ENCODE measurements at places on chromosomes 1 and 21.

DNA sequence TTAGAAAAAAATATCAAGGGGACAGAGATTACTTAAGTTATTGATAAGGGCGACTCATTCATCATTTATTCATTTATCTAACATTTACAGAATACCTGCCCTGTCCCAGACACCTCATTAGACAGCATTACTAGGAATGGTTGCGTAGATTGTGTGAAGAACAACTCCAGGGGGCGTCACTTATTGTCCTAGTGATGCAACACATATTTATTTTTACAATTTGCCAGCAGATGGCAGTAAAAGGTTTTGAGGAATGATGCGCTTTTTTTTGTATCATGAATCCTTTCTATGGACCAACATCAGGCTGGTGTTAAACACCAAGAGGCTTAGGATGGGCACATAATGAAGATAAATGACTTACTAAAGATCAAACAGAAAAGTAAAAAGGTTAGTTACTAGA is 5.5 kb downstream of the NCAM2 start:
- peak; percentile 73 for DNase-seq

DNA sequence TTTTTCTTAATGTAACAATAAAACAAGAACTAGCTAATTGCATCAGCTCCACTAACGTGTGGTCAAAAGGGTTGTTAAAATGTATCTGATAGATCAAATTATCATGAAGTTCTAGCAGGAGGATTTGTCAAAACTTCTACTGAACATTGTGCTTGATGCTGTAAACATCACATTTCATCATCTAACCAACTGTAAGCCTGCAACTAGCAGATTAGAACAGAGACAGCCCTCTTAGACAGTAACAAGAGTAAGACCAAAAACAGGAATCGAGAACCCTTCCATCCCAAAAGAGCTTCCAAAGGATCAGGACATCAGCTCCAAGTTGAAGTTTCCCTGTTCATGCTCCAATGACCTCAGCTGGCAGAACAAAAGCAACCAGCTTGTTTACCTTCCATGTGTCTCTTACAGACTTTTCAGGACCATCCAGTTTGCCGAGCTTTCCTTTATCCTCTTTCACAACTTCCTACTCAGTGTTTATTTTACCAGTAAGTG is 44.6 kb downstream of the NIBAN1 start:
- DNase-seq = peak; percentile 8

DNA sequence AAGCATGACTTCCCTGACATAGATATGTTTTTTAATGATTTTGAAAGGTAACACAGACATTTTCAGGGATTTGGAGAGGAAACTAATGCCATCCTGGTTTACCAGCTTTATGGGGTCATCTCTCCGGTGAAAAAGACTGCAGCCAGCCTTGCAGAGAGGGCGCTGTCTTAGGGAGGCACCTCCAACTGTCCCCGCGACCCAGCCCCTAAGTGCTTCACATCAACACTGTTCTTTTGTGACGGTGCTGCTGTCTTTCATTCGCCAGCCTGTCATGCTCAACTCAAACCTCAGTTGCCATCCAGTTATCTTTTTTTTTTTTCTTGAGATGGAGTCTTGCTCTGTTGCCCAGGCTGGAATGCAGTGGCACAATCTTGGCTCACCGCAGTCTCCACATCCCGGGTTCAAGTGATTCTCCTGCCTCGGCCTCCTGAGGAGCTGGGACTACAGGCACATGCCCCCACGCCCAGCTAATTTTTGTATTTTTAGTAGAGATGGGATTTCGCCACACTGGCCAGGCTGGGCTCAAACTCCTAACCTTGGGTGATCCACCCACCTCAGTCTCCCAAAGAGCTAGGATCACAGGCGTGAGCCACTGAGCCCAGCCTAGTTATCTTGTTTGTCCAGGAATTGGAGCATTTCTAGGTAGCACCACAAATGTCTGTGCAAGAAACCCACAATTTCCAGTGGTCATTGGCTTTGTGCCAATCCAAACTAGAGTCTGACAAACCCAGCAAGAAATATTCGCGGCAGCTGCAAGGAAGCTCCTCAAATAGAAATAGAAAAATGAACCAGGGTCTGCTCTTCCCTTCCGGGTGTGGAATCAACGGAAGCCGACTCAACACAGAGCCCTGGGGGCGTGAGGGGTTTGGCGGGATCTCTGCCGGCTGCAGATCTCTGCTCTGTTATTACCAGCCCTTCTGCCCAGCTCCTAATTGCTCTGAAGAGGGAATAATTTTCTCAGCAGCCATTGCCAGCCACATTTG is 24.2 kb downstream of the PDE9A start:
- peak; percentile 83 for DNase-seq

DNA sequence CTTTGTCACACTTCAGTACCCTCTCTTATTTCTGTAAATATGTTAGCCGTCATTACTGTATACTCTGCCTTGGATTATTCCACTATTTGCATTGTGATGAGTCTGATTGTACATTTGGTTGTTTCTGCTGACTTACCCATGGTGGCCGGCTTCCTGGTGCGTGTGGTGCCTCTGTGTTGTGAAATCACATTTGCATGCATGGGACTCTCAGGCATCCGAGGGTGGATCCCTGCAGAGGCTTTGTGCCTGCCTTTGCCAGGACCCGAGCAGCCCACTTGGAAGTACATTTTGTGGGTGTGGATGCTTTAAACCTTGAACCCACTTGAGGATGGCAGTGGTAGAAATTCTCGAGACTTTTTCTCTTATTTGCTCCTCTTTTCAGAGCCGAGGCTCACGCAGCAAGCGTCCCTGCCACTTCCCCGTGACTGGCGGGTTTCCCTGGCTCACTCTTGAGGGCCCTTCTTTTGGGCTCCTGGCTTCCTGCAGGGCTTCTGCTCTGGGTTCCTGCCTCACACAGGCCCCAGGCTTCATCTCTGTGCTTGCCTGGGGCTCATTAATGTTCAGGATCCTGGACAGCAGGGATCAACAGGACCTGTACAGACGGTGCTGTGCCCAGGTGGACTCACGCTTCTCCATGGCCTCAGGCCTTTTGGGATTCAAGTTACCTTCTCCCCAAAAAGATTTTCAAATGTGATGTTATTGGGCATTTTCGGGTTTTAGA is 36.6 kb downstream of the POFUT2 start:
- DNase-seq = no peak

DNA sequence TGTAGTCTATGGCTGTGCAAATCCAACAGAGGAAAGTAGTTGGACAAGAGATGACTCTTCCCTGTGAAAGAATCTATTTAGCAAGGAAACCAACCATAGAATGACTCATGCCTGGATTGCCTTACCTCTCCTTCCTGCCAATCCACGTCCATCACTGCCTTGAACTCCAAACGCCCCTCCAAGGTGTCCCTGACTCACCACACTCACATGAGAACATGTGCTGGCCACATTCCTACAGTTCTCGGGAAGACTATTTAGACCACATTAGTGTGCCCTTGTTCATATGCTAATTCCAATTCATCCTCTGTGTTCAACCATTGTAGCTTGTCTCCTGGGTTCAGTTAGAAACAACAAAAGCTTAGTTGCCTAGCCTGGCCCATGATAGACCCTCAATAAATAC is 157.3 kb downstream of the SLC30A10 start:
- DNase-seq = no peak

DNA sequence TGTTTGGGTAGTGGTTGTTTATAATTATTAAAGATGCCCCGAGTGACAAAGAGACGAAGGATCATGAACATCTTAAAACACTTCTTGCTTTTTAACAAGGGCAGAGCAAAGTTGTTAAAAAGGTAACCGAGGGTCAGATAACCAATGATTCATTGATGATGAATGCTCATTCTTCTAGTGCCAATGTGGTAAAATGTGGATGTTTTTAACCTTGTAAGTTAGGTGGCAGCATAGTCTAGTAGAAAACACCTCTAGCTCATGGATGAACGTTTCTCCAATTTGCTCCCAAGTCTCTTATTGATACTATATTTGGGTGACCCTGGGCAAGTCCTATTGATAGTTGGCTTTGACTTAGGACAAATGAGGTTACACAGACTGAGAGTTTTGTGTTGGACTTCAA is 167.9 kb downstream of the KIF26B start:
- DNase-seq = no peak

DNA sequence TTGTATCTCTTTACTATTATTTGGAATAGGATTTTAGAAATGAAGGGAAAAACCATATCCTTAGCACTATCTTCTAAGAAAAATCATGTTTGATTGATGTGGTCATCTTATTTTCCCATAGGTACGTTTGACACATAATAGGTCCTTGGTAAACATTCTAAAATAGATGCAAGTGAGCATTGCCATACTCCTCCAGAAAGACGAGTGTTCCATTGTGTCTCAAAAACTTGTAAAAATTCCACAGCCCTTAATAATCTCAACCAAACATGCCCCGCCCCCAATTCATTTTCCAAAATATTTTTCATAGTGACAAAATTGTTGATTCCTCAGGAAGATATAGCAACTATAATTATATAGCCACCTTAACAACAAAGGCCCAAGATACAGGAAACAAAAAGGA is 113.4 kb downstream of the CD247 start:
- no peak for DNase-seq

DNA sequence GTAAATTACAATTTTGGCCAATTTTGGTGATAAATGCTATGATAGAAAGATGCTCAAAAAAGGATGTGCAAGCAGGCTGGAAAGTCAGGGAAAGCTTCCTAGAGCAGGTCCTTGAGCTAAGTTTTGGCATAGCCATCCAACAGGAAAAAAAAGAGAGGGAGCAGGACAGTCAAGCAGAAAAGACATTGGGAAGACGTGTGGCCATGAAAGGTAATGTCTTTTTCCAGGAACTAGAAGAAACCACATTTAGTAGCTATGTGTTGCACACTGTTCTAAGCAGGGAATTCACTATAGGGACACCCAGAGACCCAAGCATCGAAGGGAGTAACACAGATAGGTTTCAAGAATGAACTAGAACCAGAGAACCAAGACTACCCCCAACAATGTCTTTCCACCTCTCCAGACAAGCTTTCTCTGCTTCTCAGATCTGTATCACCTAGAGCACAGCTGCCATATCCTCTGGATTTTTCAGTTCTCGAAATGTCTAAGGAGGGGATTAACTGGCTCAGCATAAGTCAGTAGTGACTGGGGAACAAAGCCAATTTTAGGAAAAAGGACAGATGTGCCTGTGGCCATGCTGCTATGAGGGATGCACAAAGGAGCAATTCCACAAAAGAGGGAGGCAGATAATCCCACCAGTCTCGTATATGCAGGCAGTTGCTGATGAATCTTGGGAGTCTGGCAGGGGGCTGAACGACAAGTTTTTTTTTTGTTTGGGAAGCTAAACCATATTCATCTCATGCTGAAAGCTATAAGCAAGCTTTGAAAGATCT is 97.1 kb upstream of the DAB1 start:
- no peak for DNase-seq

GRCh38 chr1:21620496-21620895 is 48.7 kb downstream of the RAP1GAP start:
- DNase-seq = no peak

GRCh38 chr1:112529301-112529700 is 20.5 kb downstream of the WNT2B start:
- DNase-seq = no peak

DNA sequence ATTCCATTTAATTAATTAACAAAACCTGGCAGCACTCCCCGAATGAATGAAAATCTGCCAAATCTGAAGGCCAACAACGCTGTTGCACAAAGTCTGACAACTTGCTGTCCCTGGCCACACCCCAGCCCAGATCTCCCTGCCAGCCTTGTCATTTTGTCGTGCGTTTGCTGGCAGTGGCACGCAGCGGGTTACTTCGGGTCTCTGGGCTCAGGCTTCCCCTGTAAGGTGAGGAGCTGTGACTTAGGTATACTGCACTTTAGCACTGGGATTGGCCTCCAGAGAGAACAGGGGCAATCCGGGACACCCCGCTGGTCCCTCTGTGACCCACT is 34.3 kb upstream of the SIM2 start:
- DNase-seq = no peak

DNA sequence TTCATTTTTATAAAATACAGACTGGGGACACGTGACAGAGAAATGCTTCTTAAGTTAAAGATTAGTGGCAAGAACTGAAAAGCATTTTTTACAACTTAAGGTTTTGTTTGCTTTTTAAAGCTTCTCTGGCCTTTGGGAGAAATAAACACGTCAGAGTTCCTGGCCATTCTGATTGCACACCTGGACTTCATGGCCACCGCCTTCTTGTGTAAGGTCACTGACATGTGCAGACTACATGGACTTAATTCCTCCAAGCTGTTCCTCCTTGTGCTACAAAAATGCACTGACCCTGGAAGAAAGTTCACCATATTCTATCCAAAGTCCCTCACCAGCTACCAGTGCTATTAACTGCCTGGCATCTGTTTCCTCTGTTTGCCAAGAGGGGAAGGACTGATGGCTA is 56.1 kb downstream of the GADD45A start:
- no peak for DNase-seq

GRCh38 chr1:68963353-68963752 is 466.5 kb upstream of the DEPDC1 start:
- no peak for DNase-seq

DNA sequence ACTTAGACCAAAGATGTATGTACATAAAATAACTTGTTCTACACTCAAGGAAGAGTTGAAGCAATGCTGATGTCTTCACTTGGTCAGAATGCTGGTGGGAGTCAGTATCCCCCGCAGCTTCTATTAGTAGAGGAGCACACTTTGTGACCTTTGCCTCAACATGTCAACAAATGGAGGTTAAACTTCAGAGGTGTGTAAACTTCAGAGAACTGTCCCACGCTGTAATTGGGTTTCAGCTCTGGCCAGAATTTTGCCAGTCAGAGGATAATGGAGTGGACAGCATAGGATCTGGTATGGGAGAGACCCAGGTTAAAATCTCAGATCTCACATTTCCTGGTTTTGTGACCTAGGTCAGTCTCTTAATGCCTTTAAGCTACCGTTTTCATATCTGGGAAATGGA is 107.6 kb upstream of the ZNF644 start:
- DNase-seq = no peak

GRCh38 chr1:207752456-207752998 is 673 bp downstream of the CD46 start:
- DNase-seq = peak; percentile 47

GRCh38 chr1:159841749-159842148 is 15.1 kb downstream of the SLAMF8 start:
- DNase-seq = no peak

Measured in KBM-7 (cell line).